ENCODE measurements at places on chromosomes 7 and 10. TPM values are rescaled to one million over a fixed set of nuclear protein-coding genes. Genes with fewer than 3 reads are reported as not detected.

The TMEM229A gene
- not detected for total RNA-seq

DNA sequence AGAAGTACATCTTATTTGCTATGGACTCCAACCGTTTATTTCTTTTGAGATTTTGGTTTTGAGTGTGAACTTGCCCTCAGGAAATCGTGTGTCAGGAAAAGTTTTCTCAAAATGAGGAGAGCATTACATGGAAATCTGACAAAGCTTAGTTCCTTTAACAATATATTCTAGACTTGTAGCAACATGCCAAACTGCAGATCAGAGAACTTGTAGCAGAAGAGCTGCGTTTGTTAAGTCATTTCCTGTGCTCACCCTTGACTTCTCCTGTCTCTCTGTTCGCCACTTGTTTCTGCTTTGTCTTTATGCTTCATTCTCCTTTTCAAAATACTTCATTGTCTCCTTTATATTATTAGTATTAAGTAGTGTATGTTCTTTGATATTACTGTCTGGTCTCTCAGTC lies 116.6 kb upstream of the FOXP2 start:
- DNase-seq: no peak

The ZC3HAV1L gene
- not detected for total RNA-seq

DNA sequence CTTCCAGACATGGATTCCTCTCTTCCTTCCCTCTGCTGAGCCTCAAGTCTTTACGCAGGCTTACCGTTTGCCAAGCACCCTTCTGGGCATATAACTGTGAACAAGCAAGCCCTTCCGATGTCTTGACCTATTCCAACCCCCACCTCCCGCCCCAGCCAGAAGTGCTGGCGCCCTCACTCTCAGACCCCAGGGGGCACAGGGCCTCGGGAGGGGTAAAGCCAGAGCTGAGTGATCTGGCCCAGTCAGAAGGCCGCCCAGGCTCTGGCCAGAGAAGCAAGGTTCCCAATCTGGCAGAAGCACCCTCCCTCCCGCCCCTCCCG lies 1.2 kb downstream of the PRRT4 start:
- DNase-seq: no peak

GRCh38 chr10:49592726-49593563 lies 17.2 kb upstream of the SLC18A3 start:
- DNase-seq: peak; percentile 58

The NKX1-2 gene
- not detected for total RNA-seq

The SPOCK2 gene
- 6.3 TPM for total RNA-seq

DNA sequence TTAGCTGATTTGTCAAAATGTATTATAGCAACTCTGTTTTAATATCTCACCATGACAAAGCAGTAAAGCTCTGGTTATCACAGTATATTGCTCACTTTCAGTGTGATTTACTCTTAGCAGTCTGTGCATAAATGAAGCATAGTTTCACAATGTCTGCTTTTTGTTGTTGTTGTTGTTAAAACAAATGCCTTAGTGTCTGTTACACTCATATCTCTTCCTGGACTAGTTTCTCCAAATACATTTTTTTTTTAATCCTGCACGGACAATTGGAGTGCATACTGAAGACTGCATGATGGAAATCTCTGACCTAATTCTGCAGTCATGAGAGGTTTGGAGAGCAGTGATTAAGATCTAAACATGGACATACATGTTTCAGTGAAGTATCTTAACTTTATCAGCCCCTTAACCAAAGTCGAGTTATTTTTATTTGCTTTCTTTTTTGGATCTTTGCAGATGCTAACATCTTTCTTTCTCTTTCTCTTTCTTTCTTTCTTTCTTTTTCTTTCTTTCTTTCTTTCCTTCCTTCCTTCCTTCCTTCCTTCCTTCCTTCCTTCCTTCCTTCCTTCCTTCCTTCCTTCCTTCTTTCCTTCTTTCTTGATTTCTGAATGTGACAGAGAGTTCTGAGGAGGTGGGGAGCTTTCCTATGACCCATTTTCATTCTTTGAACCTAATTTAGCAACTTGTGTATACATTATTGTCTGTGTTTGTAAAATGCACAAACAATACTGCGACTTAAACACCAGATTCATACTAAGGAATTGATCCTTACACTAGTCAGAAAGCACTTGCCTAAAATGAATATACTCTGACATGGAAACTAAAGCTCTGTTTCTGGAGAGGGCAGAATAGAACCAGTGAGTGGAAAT lies 161.5 kb upstream of the AGR3 start:
- DNase-seq: no peak

DNA sequence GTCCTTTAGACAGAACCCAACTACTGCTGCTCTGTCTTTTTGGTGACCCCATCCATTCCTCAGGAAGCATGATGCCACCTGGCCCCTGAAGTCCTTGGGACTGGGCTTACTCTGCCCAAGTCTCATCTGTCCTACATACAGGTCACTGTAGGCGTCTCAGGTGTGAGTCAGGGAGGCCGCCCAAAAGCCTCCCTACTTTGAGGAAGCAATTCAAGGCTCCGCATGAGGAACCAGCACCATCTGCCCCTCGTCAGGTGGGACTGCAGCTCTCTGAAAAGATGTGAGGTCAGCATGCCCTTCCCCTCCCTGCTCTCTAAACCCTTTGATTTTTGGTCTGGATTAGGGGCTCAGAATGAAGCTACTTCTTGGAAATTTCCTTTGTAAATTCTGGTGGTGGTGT lies 354.8 kb downstream of the CXCL12 start:
- peak; percentile 71 for DNase-seq

The PNLIPRP1 gene
- not detected for total RNA-seq

GRCh38 chr7:1457949-1458682 lies 1.2 kb downstream of the MICALL2 start:
- no peak for DNase-seq

- peak; percentile 58 for DNase-seq
Observed at GRCh38 chr7:142796501-142797390, 26.0 kb downstream of the PRSS2 start.
